LHCN-M2 (cell line): ENCODE measurements at places on chromosomes 6 and 20. TPM values are rescaled to one million over a fixed set of nuclear protein-coding genes. Genes with fewer than 3 reads are reported as not detected.
A peak's percentile ranks its signal among the peaks of the same experiment; 100 is the strongest.

KIF25 gene
- total RNA-seq, result not detected in 2 replicates

DNA sequence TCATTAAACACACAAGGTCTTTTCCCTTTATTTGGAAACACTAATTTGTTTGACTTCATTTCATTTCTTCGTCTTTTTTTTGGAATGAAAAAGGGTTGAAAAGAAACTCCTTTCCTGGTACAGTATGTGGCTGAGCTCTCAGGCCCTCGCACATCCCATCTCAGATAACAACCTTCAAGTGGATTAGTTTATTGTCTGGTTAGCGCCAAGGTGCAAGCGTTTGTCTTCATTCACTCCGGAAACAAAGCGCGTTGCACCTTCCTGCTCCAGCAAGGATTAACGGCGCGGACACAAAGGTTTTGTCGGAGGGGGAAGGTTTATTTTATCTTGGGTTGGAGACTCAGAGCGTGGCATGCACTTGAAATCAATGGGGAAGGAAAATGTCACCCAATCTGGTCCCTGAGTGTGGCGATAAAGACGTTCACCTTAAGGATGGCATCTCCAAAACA, 5.3 kb upstream of the NKX2-2 start:
- DNase-seq, result no peak

CGAS gene
- total RNA-seq, result 15.0 and 16.7 TPM in 2 replicates

DNA sequence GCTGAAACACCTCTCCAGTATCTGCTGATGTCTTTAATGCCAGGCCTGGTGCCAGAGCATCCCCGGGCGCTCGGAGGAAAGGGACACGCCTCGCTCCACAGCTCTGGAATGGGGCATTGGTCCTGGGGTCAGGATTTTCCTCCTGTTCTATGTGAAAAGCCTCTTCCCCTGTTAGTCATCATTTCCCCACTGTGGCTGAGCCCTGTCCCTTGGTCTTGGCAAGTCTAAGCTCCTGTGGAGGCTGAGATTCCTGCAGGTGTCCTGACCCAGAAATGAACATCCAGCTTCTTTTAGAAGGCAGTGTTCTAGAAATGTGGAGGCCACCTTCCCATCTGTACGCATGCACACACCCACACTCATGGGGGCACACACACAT, 19.4 kb downstream of the SYNDIG1 start:
- no peak for DNase-seq

DNA sequence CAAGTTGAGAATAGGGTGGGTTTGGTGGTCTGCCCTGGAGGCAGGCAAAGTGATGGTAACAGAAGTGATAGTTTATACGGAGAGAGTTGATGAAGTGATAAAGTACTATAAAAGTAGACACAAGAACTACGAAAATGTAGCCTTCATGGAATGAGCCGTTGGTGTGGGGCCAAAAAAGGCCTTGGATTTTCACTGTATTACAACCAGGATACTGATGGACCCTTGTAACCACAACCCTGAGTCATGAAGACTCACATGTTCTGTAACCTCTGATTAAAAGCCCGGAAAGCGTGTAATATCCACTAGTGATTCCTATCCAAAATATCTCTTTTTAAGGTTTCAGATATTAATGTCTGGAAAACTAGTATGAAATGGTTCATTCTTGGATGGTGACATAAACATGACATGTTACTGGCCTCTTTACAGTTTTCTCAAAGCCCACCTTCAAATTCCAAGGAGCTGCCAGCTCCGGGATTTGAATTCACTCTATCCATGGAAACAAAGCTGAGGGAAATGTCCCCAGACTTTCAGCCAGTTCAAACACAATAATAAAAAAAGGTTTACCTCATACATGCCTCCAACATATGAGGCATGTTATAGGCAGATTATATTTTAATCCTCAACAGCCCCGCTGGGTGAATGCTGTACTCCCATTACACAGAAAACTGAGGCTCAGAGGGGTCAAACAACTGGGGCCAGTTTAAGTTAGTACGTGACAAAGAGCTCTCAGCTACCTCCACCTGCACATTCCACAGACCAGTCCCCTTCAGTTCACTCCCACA, 55.4 kb downstream of the MRPL14 start:
- DNase-seq, result peak; percentile 96
